A172 (cell line): ENCODE measurements at places on chromosomes 1 and 21. TPM values are rescaled to one million over a fixed set of nuclear protein-coding genes. Genes with fewer than 3 reads are reported as not detected.

Gene DRAM2
- total RNA-seq = 44.3 and 61.1 TPM in 2 replicates

Gene CLEC20A
- not detected in 2 replicates for total RNA-seq

Gene FMO2
- total RNA-seq = not detected in 2 replicates

Gene RGS4
- 31.3 and 49.7 TPM in 2 replicates for total RNA-seq

Gene LRRC8B
- total RNA-seq = 1.4 and 3.9 TPM in 2 replicates

Gene UTS2
- total RNA-seq = not detected in 2 replicates

Gene TMEM52
- not detected in 2 replicates for total RNA-seq

Gene FAM167B
- total RNA-seq = 5.8 and 8.5 TPM in 2 replicates
